ENCODE measurements at places on chromosomes 4 and X. TPM values are rescaled to one million over a fixed set of nuclear protein-coding genes. Genes with fewer than 3 reads are reported as not detected.

GYG2 gene
- total RNA-seq: 5.1 TPM

SYTL5 gene
- total RNA-seq: 0.18 TPM

DNA sequence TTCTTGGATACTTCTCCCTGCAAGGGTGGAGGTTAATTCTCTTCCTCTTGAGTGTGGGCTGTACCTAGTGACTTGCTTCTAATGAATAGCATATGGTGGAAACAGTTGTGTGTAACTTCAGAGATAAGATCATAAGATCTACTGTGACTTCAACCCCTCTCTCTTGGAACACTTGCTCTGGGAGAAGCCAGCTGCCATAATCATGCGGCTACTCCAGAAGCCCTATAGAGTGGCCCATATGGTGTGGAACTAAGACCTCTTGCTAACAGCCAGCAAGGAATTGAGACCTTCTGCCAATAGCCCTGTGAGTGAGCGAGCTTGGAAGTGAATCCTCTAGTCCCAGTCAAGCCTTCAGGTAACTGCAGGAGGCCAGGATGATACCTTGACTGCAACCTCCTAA, 81.1 kb downstream of the RBMX2 start:
- no peaks in the 10 kb centered on the region for H3K36me3 ChIP-seq
- H3K4me1 ChIP-seq: no peaks in the 10 kb centered on the region
- no peak overlapping the region for H3K4me3 ChIP-seq
- no peak overlapping the region for H3K27ac ChIP-seq
- DNase-seq: no peak

GRCh38 chr4:7519638-7520376, 85.1 kb upstream of the PSAPL1 start:
- H3K4me3 ChIP-seq: no peak overlapping the region

DNA sequence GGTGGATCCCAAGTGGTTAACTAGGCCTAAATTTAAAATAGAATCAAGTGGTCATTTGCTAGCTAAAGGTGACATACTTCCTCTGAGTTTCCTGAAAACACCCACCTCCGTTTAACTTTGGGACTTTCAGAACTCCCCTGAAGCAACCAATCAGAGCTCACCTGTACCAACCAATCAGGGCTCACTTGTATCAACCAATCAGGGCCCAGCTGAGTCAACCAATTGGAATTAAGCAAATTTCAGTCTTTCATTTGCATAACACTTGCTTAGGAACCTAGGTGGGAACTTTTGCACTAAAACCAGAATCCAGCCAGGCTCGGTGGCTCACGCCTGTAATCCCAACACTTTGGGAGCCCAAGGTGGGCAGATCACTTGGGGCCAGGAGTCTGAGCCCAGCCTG, 15.9 kb downstream of the GPC4 start:
- no peak for DNase-seq
- H3K27me3 ChIP-seq: no peaks in the 10 kb centered on the region
- no peak overlapping the region for H3K4me3 ChIP-seq
- no peak overlapping the region for H3K27ac ChIP-seq
- H3K36me3 ChIP-seq: no peaks in the 10 kb centered on the region
- H3K4me1 ChIP-seq: no peaks in the 10 kb centered on the region
